ENCODE measurements at places on chromosomes 1 and 21. TPM values are rescaled to one million over a fixed set of nuclear protein-coding genes. Genes with fewer than 3 reads are reported as not detected.

DNA sequence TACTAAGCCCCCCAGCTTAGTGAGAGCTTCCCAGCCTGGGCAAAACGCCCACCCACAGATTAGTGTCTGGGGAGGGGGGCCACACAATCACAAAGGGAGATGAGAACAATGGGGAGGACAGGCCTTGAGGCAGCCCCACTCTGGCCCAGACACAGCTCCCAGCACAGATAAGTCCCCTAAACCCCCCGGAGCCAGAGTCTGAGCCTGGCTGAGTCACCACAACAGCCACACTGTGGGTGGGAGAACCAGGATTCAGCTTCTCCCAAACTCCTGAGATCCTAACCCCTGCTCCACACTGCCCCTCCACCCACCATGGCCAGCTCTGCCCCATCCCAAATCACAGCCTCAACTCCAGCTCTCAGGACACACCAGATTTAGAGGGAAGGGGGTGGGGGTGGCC, 4.2 kb downstream of the NECTIN4 start:
- no peak for DNase-seq

GRCh38 chr1:215458104-215458503, 109.0 kb upstream of the KCTD3 start:
- DNase-seq, result no peak

DNA sequence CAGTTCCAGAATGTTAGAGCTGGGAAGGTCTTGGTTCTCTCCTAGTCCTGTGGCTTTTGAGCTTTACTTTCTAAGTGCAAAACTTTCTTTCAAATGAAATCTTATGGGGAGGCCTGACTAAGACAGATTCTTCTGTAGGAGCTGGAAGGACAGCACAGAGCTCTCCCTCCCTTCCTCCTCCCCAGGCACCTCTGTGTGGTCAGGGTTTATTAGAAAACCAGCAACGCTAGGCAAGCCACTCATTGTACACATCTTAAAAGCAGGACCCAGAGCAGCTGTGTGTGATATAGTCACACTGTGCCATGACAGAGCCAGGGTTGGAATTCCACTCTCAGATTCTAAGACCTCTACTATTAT, 241.1 kb upstream of the RAB4A start:
- no peak for DNase-seq

GRCh38 chr1:26102526-26102925, 9.1 kb upstream of the PDIK1L start:
- no peak for DNase-seq

- no peak for DNase-seq
These were observed 330.7 kb upstream of the DPYD start for GRCh38 chr1:98251497-98251896.

DNA sequence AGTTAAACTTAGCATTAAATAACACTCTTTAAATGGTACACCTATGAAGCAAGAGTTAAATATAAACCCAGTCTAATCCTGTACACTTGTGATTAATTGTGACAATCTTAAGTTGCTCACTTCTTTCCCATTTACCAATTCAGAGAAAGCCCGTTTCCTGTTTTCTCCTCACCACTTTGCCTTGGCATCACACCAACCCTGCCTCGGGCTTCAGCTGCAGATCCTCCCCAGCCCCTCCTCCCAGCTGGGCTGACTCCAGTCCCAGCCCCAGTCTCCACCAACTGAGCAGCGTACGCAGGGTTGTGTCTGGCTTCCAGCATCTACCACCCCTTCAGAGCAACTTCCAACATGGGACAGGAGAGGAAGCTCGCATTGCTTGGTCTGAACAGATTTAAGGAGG, 4.1 kb downstream of the PYCR2 start:
- DNase-seq, result no peak

The GPX7 gene
- 10.4 TPM for total RNA-seq

The ADGRB2 gene
- 0.05 TPM for total RNA-seq

The SPRR1A gene
- not detected for total RNA-seq

The KRTAP13-2 gene
- total RNA-seq, result not detected

Measured in activated CD8-positive, alpha-beta T cell treated with anti-CD3 and anti-CD28 coated beads, Interleukin-2, amount 10 ng/mL, durations not matched to agents 7 days and 5 days (primary cell).